Activated CD8-positive, alpha-beta T cell treated with anti-CD3 and anti-CD28 coated beads for 36 hours (primary cell): ENCODE measurements at places on chromosomes 16 and 17. TPM values are rescaled to one million over a fixed set of nuclear protein-coding genes. Genes with fewer than 3 reads are reported as not detected.

DNA sequence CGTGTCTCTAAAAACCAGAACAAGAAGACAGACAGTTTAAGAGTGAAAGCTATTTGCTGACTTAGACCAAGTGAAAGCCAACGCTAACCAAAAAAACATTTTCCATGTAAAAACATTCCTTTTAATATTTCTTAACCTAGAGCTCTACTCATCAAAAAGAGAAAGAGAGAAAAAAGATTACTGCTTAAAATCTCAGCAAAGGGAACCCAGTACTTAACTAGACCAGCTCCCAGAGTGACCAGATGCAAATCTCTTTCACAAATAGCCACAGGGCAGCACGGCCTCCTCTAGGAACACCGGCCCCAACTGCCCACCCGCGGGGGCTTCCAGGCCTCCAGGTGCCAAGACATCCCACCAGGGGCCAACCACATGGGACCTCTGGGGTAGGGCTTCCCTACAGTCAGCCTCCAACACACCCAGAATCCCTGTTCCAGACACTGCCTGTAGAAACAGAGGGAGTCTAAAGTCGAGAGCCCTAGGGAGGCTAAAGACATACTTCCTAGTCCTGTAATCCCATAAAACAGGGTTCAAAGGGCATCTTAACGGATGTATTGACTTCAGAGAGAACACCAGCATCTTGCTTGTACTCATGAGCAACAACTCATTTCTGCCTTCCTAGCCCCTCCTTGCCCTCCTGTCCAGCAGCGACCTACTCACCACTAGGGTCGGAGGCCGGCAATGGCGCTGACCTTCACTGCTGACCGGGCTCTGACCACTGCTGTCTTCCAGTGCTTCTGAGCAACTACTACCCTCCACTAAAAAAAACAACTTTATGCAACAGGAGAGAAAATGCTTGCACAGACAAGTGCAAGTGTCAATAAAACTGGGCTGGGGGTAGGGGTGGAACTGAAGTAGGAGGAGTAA lies 21.3 kb downstream of the ZCCHC14 start:
- no peak for DNase-seq

DNA sequence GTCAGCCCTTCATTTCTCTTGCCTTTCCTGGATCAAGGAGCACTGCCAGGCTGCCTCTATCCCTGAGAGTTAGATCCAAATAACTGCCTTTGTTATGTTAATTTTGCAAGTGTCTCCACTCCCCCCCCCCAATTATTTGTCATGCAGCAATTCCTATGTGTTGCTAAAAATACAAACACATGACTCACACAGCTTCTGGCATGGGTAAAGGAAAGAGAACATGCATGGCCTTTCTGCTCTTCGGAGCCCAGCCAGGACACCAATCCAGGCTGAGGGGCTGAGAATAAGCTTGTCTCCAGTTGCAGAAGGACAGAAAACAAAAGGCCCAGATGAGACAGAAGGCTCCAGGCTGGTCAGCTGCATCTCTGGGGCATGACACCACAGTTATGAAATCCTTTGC lies 148.0 kb upstream of the TNRC6C start:
- no peak for DNase-seq

GRCh38 chr17:9645851-9646545 lies 681 bp downstream of the USP43 start:
- peak; percentile 41 for DNase-seq

NTN3 gene
- total RNA-seq = not detected

DNA sequence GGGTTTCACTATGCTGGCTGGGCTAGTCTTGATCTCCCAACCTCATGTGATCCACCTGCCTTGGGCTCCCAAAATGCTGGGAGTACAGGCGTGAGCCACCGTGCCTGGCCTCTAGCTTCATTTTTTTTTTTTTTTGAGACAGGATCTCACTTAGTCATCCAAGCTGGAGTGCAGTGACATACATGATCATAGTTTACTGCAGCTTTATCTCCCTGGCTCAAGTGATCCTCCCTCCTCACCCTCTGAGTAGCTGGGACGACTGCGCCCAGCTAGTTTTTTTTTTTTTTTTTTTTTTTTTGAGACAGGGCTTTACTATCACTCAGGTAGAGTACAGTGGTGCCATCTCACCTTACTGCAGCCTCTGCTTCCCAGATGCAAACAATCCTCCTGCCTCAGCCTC lies 9.7 kb downstream of the RPA1 start:
- DNase-seq = no peak

- no peak for DNase-seq
Measured at GRCh38 chr16:50809561-50809960, 67.7 kb downstream of the CYLD start.

DNA sequence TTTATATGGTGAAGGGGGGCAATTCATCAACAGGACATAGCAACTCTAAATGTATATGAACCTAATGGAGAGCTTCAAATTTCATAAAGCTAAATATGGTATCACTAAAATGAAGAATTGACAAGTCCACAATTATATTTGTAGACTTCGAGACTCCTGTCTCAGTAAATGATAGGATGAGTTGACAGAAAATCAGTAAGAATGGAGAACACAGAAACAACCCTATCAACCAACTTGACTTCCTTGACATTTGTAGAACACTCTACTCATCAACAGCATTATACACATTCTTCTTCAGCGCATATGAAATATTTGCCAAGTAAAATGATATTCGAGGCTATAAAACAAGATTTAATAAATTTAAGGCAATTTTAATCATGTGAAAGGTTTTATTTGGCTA lies 322.9 kb upstream of the MAF start:
- no peak for DNase-seq

ZNF668 gene
- total RNA-seq = 16.2 TPM
